ENCODE measurements at places on chromosomes 2 and 18.

GRCh38 chr2:182426082-182426917 lies 536 bp downstream of the PDE1A start:
- no peak for DNase-seq

DNA sequence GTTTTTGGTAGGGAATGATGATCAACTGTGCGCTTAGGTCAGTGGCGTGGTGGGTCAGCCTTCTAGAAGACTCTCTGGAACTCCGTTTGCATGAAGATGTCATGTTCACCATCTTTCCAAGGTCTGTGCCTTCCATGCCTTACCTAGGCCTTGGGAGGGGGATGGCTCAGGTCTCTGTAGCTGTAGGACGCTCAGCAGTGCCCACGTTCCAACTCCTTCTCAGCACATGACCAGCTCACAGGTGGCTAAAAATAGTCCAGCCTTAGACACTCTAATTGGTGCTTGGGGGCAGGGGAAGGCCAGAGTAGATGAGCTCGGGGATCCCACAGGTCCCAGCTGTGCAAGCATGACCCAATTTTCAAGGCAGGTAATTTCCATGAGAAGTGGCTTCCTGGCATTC lies 42.3 kb upstream of the TEX51 start:
- no peak for DNase-seq

- DNase-seq = no peak
Observed at GRCh38 chr18:79786304-79786703, 11.4 kb upstream of the KCNG2 start.

- no peak for DNase-seq
Observed at GRCh38 chr2:3662239-3662638, 4.2 kb downstream of the ALLC start.

DNA sequence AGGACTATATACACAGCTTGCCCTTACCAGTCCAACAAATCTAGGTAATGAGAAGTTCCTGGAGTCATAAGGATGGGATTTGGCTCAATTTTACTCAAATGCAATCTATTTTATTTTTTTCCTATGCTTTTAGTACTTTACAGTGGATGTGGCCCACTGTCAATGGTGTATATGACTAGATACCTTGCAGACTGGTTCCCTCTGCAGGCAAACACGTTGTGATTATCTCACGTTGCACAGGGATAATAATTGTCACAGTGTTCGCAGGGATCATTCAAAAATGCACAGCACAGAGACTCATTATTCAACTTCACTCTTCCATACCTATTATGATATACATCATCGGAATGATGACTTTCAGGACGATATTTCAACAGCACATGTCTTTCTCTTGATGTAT lies 359.7 kb downstream of the MBD2 start:
- no peak for DNase-seq

- no peak for DNase-seq
Observed at GRCh38 chr2:237859082-237859433, 365 bp upstream of the RAMP1 start.

DNA sequence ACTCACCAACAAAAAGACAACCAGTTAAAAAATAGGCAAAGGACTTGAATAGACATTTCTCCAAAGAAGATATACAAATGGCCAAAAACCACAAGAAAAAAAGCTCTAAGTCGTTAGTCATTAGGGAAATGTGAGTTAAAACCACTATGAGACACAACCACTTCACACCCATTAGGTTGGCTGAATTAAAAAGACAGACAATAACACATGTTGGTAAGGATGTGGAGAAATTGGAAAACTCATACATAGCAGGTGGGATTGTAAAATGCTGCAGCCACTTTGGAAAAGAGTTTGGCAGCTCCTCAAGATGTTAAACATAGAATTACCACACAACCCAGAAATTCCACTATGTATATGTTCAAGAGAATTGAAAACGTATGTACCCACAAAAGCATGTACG lies 117.6 kb upstream of the SPATS2L start:
- no peak for DNase-seq

- no peak for DNase-seq
Observed at GRCh38 chr2:13474538-13474937, 757.8 kb downstream of the TRIB2 start.

- DNase-seq = no peak
Observed at GRCh38 chr18:9860682-9861081, 25.1 kb upstream of the TXNDC2 start.

GRCh38 chr2:188333751-188334524 lies 42.3 kb downstream of the GULP1 start:
- no peak for DNase-seq

GRCh38 chr18:33761363-33761762 lies 183.3 kb downstream of the ASXL3 start:
- no peak for DNase-seq

DNA sequence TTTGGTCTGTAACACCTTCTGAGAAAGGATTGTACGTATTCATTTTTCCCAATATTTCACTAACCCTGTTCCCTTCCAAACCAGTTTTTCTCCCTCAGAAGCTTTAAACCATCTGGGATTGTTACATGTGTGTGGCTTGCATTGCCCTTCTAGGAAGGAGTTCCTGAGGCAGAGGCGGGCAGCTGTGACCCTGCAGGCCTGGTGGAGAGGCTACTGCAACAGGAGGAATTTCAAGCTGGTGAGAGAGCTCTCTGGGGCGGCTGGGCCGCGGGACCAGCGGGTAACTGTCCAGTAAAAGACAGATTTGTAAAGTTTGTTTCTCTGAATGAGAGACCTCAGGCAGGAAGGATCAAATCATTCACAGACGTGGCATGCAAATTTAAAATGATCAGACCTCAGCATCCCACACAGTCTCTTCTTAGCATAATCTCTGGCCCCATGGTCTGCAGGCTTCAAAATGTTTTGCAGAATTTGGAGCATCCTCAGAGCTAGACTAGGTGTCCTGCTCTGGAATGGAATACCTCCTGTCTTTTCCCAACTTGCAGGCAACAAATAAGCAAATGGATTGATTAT lies 40.2 kb upstream of the GPR17 start:
- DNase-seq = no peak

DNA sequence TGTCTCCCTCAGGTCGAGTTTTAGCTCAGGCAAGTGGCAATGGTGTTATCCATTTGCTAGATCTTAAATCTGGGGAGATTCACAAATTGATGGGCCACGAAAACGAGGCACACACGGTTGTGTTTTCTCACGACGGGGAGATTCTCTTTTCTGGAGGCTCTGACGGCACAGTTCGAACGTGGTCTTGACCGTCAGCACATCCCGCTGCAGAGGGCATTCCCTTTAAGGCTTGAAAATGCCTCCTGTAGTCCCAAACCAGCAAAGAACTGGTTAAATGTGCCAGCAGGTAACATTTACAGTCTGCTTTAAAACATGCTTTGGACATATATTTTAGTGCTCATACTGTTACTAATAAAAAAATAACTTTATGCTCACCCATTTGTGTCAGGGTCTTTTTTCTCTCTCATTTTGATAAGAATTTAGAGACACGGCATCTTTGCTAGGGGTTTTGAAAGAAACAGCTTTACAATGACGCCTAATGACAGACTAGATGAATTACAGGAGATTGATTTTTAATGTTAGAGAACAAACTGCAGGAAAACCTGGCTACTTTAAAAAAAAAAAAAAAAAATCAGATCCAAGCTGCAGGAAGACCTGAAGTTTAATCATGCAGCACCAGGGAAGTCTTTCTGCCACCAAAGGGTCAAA lies 602 bp upstream of the VWC2L start:
- DNase-seq = no peak

- peak; percentile 10 for DNase-seq
Observed at GRCh38 chr2:144659731-144660275, 139.9 kb upstream of the ZEB2 start.

- no peak for DNase-seq
Observed at GRCh38 chr18:50284255-50284885, 3.0 kb upstream of the MBD1 start.

DNA sequence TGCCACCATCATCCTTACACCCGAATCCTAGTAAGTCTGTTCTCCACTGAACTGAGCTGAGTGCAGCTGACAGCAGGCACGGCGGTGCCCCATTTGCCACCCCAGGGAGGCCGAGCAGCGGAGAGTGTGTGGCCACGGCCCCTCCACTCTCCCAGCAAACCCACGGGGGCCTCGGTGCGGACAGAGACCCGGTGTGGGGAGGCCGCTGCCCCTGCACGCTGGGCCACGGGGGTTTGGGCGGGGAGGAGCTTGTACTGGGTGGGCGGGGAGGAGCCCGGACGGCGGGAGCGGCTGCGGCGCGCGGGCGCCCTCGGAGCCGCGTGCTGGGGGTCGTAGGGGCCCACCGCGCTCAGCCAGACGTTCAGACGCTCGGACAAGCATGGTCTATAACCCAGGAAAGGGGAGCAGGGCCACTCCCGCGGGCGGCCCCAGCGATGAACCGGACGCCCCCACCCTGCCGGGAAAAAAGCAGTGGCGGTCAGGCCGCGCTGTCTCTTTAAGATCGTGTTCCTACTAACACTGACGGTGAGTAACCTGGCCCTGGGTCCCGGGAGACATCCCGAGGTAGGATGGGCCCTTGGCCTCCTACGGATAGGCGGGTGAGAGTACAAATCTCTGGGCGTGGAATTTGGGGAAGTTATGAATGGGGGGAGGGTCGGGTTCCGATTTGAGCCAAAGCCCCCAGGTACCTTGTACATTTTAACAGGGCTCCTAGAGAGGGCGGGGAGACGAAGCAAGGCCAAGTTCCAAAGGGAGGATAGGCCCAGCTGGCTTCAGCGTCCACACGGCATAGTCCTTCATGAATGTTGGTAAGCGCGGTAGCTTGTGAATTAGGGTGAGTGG lies at the start of gene ITPRIPL1:
TSS of gene ITPRIPL1 (plus strand) at position 277 of the 843 bp plus-strand sequence. CDS start at position 800, 523 bp downstream.
- no peak for DNase-seq

DNA sequence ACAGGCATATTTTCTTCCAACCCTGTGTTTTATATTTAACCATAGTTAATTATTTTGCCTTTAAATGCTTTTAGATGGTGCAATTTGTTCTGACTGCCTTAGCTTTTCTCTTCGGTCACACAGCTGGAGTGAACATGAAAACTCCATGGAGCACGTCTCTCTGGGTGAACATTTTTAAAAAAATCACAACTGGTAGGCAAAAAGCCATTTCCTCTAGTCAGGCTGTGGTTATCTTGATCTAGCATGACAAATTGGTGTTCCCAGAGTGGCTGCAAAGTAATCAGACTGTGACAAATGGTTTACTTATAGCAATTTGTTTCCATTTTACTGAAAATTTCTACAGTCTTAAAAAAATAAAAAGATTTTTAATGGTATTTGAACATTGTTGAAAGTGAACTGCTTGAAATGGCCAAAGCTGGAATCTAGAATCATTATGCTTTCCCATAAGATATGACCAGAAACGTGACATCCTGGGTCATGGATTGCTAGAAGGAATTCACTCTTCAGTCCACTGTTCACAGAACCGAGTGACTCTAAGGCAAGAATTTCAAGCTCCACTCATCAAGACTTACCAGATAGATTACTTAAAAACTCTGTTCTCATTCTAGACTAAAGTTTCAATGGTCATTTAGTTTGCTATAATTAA lies 703.6 kb downstream of the CPS1 start:
- DNase-seq = no peak

DNA sequence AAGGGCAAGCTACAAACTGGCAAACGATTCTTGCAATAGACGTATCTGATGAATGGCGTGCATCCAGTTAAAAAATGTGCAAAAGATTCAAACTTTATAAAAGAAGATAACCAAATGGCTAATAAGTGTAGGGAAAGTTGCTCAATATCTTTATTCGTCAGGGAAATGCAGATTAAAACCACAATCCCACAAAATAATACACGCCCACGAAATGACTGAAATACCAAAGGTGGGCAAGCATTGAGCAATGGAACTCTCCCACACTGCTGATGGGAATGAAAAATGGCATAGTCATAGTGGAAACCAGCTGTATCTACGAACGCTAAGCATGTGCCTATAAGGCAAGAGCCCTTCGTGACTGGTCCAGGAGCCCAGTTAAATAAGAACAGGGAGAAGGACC lies 168.6 kb upstream of the SIX2 start:
- no peak for DNase-seq

GRCh38 chr2:226185616-226186211 lies 613.9 kb downstream of the IRS1 start:
- no peak for DNase-seq

DNA sequence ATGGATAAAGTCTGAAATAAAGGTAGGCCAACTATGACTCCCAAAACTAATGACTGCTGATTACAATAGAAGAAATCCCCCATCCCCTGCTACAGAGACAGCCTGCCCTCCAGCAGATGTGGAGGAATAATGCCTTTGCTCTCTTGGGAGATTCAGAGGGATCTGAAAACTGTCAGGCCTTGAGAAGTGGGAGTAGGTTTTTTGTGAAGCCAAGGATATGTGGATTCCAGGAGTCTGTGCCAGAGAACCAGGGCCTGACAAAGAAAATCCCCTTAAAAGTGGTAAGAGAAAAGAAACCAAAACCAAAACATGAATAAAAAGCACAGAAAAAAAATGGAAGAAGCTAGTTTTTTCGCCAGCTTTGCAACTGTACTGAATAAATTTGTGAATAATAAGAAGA lies 397.6 kb downstream of the ZNF521 start:
- DNase-seq = no peak

DNA sequence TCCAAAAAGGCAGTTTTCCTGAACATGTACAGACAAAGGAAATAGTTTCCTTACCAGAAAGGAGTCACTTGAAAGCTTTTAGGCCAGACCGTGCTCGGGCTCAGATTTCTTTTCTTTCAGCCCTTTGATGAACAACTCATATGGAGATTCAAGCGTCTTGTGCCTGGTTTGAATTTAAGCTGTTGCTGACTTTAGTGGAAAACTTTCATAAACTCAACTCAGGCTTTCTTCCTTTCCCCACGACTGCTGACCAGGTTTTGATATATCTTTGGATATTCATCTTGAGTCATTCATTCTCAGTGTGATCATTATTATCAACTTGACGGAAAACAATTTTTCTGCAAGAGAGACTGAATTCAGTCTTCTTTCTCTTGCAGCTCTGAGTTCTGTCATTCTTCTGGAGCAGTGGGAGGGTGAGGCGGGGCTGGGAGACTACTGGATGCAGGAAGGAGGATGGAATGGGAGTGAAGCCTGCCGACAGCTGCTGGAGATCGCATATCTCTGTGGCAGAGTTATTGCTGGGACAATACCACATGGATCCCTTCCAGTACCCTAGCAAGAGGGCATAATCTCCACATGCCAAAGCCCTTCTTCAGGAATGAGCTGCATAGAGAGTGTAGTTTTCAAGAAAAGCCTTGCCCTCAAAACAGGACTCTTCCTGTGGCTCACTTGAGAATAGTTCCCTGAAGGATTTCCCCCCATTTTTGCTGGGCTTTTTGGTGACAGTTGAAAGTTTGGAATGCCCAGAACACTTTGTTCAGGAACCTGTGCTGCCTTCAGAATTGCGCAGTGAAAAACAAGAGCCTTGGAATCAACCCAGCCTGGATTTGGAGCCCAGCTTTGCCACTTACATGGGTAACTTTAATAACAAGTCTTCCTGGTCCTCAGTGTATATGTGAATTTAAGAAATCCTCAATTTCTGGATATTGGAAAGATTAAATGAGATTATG lies 364.4 kb downstream of the ZNF521 start:
- no peak for DNase-seq

All from activated CD4-positive, alpha-beta T cell treated with anti-CD3 and anti-CD28 coated beads for 1 hour (primary cell).